ENCODE measurements at places on chromosomes 11 and 22.
A peak's percentile ranks its signal among the peaks of the same experiment; 100 is the strongest.

DNA sequence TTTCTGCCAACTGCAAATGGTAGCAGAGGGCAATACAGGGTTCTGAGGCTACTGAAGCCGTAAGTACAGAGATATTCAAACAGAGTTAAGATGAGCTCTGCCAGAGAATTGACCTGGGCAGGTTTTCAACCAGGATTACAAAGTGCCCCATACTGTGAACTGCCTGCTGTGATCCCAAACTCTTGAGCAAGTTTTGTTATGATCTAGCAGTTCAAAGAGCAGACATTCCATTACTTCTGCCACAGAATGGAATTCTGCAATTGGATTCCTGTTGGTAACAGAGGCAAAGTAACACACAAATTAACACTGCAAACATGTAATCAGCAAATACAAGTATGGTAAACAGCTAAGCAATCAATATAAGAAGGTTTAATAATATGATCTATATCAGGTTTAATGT is 31.2 kb downstream of the ALG9 start:
- DNase-seq: no peak

GRCh38 chr11:19995145-19995544 is 165.1 kb downstream of the DBX1 start:
- no peak for DNase-seq

GRCh38 chr11:54558919-54559318 is 44.9 kb downstream of the OR4C46 start:
- no peak for DNase-seq

DNA sequence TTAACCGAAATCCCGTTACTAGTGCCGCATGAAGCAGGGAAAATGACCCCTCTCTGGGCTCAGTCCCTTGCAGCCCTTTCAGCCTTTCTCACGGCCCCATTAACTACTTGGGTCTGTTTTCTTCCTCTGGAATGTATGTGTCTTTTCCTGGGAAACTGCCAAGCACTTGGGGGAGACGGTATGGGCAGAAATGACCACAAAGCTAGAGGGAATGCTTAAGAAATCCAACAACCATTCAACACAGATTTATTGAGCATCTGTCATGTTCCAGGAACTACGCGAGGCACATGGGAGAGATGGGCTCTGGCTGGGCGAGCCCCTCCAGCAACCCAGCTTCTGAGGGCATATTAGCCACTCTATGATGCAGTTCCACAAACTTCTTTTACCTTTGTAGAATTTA is 462.6 kb downstream of the BUD13 start:
- DNase-seq: no peak

GRCh38 chr22:45645526-45646414 is 25.9 kb upstream of the ATXN10 start:
- DNase-seq: peak; percentile 89

- no peak for DNase-seq
Observed at GRCh38 chr11:103661185-103661584, 375.3 kb upstream of the DDI1 start.

DNA sequence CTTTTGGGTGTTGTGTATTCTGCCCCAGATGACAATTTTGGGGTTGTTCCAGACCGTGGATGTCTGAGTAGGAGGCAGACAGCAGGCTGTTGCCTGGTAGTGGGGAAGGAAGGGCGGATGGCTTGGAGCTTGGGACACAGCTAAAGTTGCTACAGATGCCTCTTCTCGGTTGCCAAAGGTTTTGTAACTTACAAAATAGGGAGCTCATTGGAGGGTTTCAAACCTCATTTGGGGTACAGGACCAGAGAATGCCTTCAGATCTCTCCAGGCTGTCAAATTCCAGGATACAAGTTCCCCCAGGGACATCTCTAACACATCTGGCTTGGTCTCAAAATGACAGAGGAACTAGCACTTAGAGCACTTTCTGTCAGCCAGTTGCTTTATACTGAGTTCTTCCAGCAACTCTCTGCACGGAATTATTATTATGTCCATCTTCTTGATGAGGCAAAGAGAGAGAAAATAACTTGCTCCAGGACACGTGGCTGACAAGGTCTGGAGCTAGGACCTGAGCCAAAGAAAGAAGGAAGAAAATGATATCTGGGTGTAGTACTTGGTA is 56.0 kb downstream of the SLC1A2 start:
- DNase-seq: no peak

GRCh38 chr22:23184764-23185113 is 4.4 kb downstream of the BCR start:
- no peak for DNase-seq

DNA sequence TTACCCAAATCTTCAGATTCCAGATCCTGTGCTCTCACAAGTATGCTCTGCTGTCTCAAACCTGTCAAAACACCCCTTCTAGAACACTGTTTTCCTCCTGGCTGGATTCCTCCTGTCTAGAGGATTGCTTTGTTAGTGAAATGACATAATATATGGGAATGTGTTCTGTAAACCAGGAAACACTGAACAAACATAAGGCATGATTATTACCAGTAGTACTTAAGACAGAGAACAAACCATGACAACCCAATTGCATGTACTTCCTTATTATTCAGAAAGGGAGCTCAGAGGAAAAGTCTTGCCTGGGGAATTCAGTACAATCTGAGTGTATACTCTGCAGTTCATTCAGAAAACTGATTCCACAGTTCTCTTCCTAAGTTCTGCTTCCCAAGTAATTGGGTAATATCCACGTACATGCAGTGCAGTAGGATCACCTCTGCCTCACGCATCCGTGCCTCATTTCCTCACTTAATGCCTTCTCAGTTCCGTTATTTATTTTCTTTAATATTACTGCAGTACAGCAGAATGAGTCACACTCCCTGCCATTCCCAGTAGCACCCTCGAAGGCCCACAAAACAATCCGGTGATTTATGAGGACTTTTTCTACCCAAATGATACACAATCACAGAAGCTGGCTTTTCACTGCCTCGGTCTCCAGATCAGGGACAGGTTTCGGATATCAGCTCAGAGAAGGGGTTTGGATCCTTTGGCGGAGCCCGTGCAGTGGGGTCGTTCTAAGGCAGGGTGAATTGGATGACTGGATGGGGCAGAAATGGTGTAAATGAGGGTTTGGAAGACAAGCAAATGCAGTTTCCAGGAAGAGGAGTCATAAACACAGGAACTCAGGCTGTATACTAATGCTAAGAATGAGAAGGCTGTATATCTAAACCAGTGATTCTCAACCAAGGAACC is 896.9 kb downstream of the KCNA4 start:
- no peak for DNase-seq

DNA sequence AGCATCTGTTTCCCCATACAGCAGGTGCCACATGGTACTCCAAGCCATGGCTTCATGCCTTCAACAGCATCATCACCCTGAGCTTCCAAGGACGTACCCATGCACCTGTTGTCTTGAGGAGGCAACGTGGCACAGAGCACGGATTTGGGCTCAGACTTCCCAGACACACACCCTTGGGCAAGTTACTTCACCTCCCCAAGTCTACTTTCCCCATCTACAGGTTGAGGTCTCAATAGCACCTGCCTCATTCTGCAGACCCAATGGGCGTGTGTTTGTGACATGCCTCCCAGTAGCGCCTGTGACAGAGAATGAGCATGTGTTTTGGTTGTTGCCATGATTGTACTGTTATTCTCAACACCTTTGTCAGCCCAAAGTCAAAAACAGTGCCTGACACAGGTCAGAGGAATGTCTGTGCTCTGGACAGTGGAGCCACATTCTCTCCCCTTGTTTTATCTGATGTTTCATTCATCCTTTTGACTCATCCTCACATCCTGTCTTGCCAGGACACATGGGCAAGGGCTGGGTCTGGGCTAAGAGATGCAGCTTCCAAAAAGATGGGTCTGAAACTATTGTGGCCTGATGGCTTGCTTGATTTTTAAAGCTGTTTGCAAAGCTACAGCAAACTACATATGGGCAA is 53.4 kb upstream of the CCND1 start:
- no peak for DNase-seq

DNA sequence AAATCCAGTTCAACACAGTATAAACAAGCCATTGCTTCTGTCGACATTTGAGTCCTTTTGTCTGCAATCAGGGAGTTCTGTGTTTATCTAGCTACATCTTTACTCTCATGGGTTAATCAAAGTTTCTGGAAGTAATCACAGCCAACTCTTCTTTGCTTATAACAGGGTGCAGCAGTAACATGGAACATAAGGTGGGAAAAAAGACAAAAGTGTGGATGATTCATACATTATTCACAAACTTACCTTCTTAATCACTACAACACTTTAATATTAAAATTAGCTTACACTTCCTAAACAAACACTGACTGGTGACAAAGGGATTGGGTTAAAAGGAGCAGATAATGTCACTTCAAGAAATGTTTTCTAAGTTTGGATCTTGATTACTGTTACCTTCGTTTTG is 44.7 kb downstream of the SNX19 start:
- DNase-seq: no peak

DNA sequence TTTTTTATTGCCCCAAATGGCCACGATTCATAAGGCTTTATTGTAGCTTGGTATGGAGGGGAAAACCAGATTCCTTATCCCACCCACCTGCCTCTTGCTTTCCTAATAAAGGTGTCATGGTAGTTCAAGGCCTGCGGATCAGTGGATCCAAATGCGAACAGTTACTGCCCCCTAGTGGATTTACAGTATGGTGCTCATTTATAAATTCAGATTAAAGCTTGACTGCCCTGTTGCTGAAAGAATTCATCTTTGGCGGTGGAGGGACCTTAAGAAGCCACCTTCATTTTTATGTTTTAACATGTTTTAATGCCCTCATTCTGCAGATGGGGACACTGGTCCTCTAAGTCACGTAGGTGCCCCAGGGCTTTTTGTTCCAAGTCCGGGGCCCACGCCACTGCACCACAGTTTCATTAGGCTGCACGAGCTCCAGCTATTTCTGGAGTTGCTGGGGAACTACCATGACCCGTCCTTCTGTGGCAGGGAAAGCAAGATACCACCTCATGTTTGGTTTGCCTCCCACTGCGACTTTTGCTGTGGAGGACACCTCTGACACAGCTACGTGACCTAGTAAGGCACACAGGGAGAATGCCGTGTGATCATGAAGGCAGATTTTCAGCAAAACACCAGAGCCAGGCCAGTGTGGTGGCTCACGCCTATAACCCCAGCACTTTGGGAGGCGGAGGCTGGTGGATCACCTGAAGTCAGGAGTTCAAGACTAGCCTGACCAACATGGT is 15.6 kb upstream of the INCENP start:
- peak; percentile 63 for DNase-seq

DNA sequence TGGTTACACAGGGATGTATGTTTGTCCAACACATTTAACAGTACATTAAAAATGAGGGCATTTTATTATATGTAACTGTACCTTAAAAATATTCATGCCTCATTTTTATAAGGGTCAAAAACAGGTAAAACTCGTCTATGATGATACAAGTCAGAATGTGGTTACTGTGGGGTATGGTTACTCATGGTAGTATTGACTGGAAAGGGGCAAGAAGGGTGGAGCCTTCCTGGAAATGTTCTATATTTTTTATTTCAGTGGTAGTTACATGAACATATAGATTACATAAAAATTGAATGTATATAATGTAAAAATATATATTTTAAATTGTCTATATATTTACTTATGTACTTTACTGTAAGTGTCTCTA is 99.8 kb downstream of the STIM1 start:
- no peak for DNase-seq

- DNase-seq: no peak
Observed at GRCh38 chr11:110992481-110992880, 253.0 kb upstream of the POU2AF2 start.

- no peak for DNase-seq
Observed at GRCh38 chr11:128341280-128342248, 245.8 kb downstream of the ETS1 start.

DNA sequence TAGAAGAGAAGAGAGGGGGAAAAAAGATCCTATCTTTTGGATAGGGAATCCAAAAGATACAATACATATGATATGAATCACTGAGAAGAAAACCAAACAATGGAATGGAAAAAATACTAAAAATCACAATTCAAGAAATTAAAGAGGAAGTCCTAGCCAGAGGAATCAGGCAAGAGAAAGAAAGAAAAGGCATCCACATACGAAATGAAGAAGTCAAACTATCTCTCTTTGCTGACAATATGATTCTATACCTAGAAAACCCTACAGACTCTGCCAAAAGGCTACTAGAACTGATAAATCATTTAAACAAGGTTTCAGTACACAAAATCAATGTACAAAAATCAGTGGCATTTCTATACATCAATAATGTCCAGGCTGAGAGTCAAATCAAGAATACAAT is 91.4 kb downstream of the EFCAB6 start:
- DNase-seq: no peak

GRCh38 chr11:110513259-110513801 is 83.6 kb downstream of the FDX1 start:
- no peak for DNase-seq

DNA sequence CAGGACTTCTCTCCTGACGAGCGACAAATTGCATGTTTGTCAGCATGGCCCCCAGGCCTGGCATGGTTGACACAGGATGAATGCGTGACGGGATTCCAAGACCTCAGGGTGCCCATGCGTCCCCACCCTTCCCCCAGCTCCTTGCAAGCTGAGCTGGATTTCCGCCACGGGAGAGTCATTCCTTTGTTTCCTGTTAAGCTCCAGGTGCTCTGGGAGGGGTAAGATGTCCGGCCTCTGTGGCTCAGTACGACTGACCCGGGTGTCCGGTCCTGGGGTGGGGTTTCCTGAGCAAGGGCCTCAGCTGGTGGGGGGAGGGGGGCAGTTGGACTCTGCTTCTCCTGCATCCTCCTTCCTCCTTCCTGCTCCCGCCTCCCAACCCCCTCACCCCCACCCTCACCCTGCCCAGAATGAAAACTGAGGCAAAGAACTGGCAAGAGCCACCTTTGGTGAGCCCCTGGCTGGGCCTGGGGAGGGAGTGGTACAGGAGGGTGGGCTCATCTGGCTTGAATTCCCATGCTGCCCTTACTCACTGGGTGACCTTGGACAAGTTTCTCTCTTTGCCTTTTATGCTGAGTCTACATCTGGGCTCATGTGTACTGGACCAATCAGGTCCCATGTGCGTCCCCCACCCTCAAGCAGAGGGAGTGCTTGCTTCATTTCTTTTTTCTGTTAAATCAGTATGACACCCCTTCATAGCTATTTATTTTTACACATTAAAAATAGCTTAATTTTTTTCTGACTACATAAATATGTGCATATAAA is 2.5 kb downstream of the CDC42EP2 start:
- DNase-seq: no peak

DNA sequence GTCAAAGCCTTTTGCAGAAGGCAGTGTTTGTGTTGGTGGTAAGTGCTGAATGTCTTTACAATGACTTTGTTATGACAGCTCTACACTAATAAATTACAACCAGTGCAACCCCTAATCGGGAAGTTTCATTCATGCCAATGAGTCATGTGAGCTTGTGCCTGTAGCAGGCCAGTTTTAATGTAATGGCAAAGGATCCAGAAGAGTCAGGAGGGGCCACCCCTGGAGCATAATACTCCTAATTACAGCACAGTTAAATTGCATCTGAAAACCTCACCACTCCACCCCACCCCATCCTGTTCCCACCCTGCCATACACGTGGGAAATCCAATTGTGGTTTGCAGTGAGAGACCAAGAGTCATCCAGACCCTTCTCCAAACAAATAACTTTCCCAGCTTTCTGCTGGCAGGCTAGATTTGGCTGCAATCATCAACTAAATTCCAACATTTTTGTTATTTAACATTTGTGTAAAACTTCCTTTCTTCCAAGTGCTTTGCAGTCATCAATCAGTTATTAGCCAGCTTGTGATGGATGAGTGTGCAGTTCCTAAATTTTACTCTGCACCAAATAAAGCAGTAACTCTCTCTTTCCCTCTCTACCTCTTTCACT is 277.3 kb upstream of the FAT3 start:
- no peak for DNase-seq

All from GM20000 (cell line).